Brain (organoid and tissue), 16 donors: ENCODE measurements at places on chromosomes 12 and 14.

- DNase-seq = no peak
These were observed 152.4 kb downstream of the TSPAN9 start for GRCh38 chr12:3229577-3229976.

DNA sequence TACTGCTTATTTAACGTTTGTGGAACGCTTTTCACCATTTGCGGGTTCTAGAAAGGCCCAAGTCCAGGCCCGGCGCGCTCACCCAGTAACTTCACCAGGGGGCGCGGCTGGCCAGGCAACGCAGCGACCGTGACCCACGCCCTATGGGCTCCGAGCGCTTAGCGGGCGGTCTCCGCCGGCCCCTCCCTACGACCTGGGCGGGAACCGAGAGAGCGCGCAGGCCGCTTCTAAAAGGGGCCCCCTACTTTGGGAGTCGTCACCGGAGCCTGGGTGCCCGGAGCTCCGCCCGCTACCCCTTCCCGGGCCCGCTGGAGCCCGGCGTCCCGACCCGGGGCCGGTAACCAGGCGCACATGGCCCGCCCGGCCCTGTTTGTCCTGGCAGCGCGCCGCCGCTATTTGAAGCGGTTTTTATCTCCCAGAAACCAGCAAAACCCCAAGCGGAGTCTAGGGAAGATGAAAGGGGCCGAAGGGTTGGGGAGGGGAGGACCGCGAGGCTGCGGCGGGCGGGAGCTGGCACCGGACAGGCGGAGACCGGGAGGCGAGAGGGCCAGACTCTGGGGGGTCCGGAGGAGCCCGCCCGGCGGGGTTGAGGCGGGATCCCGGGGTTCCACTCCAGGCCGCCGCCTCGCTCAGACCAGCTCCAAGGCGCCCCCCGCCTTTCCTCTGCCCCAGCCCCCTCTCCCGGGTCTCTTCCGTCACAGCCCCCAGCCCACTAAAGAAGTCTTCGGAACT is 3.5 kb upstream of the AAAS start:
- DNase-seq = peak; percentile 85

- DNase-seq = no peak
These were observed 288.7 kb downstream of the NAV3 start for GRCh38 chr12:78119351-78119918.

- DNase-seq = no peak
These were observed 12.8 kb downstream of the PSMA6 start for GRCh38 chr14:35304812-35305462.

DNA sequence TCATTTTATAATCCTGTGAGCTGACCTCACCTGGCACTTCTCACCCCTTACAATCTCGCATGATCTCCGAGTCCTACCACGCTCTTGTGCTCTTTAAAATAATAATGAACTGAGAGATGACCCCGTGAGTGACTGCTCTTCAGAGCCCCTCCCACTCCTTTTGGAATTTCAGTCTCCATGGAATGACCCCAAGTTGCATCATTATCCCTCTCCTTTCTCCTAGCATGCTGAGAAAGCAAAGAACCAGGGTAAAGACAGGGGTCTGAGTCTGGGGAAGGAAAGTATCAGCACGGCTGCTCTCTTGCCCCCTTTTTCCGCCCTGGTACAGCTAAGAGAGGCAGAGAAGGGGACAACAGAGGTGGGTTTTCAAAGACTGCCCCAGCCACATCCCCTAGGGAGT is 178.3 kb upstream of the PLEKHA5 start:
- no peak for DNase-seq

DNA sequence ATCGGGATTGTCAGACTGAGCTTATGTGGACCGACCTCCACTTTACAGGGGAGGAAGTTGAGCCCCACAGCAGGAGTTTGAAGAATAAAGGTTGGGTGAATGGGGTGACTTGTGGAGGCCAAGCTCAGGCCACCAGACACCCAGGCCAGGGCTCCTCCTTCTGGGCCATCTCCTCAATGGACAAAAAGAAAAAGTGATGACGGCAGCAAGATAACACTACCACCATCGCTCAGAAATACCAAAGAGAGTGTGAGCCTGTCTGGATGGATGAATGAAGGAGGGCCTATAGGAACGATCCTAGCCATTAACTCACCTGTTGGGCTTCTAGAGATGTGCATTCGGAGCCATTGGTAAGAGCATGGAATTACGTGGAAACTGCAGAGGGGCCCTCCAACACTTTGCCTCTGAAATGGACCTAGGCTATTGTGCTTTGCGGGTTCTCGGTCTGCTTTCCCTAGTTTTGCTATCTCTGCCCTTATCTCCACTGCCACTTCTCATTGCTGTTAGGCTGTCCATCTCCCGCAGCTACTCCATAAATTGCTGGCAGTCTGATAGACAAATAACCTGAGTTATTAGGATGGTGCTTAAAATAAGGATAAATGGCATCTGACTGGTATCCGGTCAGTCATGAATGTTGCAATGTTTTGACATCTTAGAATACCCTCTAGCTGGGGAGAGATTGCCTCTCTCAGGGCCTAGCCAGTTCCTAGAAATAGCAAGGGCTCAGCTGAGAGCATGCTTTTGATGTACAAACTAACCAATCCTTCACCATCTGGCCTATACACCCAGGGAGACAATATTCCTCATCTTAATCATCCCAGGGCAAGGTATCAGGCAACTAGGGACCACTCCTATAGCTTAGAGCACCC is 9.6 kb upstream of the PLEK2 start:
- no peak for DNase-seq

DNA sequence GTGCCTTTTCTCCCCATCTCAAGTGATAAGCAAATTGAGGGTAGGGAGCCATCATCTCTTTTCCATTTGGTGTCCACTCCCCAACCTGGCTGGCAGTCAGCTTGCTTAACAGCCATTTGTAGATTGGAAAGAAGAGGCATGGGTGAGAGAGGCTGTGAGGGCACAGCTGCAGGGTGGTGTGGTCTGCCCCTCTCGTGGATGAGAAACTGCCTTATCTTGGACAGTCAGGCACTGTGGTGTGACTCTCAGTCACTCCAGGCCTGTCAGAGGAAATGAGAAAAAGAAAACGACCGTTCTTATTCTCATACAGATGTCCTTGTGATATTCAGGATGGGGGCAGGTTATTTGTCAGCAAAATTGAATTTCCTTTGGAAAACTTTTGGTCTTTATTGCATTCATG is 65.1 kb upstream of the SRSF5 start:
- no peak for DNase-seq
